Activated T-cell treated with anti-CD3 and anti-CD28 coated beads for 48 hours (primary cell): ENCODE measurements at places on chromosomes 1 and 21.

DNA sequence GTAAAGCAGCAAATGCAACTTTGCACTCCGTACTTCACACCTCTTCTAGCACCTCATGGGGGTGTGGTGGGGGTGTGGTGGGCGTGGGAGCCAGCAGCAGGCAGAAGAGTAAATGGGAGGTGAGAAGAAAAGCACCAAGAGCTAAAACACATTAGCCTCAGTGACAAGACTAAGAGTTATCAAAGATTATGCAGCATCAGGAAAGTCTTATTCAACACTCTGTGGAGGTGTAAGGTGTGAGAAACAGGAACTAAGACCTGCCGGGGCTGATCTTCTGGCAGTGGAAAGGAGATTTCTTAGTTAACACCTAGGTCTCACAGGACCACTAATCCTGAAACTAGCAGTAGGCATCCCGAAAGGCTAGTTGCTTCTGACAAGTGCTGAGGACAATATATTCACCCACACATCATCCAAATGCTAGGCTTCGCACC, 9.9 kb downstream of the TGFBR3 start:
- DNase-seq = peak; percentile 36

- DNase-seq = no peak
Observed at GRCh38 chr1:193694741-193695140, 508.3 kb upstream of the B3GALT2 start.

DNA sequence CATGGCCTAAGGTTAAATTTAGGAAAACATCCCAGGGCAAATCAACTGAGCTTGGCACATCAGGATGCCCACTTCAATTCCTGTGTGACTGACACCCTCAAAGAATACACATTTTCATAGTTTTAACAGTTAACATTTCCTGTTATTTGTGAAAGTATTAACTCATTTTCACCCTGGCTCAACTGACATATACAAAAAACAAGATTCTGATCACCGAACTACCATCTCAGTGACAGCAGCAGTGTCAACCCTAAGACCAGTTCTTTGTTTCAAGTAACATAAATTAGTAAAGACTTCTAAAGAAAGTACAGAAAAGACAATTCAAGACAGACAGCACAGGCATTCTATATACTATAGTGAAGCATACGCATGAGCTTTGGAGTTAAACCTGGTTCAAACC, 69.0 kb upstream of the SDC3 start:
- DNase-seq = no peak

DNA sequence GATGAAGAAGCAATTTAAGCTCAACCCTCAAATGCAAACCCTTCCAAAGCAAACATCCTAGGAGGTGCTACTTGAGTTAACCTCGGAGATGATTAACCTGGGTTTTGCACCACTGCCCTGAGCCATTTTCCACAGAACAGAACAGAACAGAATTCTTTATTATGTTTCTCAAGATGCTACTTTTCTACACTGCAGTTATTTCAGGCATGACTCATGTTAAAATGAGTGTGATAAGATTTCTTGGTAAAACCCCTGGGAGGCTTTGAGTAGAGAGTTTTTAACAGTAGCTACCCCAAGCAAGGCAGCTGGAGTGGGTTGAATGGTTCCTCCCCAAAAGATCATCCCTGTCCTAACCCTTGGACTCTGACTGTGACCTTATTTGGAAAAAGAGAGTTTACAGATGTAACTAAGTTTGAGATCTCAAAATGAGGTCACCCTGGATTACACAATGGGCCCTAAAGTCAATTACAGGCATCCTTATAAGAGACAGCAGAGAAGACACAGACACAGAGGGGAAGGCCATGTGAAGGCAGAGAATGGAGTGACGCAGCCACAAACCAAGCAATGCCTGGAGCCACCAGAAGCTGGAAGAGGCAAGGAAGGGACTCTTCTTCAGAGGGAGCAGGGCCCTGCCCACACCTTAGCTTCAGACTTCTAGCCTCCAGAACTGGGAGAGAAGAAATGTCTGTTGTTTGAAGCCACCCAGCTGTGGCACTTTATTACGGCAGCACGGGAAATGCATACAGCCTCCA, 153.4 kb downstream of the ETS2 start:
- no peak for DNase-seq

GRCh38 chr1:11187000-11187399, 2.2 kb upstream of the ANGPTL7 start:
- DNase-seq = no peak

DNA sequence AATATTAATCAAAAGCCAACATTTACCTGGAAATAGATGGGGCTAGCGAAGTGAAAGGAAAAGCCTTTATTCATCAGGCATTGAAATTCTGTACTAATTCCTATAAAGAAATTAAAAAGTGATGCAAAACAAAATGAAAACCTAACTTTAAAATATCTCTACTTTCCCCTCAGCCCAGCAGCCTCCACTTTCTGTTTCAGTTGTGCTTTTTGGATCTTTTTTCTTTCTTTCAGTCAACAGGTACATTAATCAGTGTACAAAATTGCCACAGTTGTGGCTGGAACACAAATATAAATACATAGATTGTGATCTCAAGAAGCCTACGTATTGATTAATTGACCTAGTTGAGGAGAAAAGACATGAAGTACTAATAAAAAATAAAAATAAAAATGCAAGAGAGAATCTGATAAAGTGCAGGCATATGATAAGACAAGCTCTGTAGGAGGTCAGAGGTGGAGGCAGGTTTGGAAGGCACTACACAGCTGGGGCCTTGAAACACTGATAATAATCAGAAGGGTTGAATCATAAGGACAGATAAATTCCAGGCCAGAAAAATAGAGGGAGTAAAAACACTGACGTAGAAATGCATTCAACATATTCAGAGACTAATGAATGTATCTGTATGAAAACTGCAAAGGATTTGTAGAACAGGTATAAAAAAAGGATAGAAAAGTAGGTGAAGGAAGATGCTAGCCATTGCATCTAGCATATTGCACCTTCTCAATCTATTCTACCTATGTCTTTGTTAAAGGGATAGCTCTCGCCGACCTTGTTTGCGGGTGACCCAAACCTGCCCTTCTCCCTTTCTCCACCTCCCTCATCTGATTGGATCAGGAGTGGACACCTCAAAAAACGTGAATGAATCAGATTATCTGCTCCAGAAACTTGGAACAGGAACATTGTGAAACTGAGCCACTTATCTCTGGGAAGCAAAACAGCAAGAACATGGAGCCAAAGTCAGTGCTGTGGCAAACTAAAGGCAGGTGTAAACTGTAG, 607.8 kb upstream of the ADGRL2 start:
- DNase-seq = no peak
